ENCODE measurements at places on chromosomes 4 and X. TPM values are rescaled to one million over a fixed set of nuclear protein-coding genes. Genes with fewer than 3 reads are reported as not detected.

GRCh38 chrX:74286950-74287740 lies 16.8 kb upstream of the ZCCHC13 start:
- no peaks in the 10 kb centered on the region for H3K27me3 ChIP-seq
- peaks cover 47% of the 10 kb centered on the region for H3K36me3 ChIP-seq
- no peak overlapping the region for H3K4me3 ChIP-seq

GRCh38 chr4:95058991-95059390 lies 301.2 kb downstream of the BMPR1B start:
- no peak overlapping the region for H3K4me3 ChIP-seq
- no peaks in the 10 kb centered on the region for H3K36me3 ChIP-seq
- H3K27me3 ChIP-seq, result no peaks in the 10 kb centered on the region

The HSPA4L gene
- total RNA-seq, result 5.3 TPM

DNA sequence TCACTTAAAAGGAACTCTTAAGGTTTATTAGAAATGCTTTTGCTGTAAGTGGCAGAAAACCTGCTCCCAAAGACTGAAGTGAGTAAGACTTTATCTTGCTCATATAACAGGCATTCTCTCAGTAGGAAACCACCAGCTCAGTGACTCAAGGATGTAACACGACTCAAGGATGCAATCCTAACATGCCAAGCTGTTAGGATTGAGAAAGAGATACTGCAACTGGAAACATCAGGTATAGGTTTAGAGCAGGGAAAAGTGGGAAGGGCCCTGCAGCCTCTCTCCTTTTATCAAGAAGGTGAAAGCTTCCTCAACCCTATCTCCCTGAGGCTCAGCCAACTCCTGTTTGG lies 11.9 kb upstream of the SLC9A7 start:
- H3K27me3 ChIP-seq, result no peaks in the 10 kb centered on the region
- H3K36me3 ChIP-seq, result no peaks in the 10 kb centered on the region
- H3K4me3 ChIP-seq, result no peak overlapping the region
- DNase-seq, result no peak

DNA sequence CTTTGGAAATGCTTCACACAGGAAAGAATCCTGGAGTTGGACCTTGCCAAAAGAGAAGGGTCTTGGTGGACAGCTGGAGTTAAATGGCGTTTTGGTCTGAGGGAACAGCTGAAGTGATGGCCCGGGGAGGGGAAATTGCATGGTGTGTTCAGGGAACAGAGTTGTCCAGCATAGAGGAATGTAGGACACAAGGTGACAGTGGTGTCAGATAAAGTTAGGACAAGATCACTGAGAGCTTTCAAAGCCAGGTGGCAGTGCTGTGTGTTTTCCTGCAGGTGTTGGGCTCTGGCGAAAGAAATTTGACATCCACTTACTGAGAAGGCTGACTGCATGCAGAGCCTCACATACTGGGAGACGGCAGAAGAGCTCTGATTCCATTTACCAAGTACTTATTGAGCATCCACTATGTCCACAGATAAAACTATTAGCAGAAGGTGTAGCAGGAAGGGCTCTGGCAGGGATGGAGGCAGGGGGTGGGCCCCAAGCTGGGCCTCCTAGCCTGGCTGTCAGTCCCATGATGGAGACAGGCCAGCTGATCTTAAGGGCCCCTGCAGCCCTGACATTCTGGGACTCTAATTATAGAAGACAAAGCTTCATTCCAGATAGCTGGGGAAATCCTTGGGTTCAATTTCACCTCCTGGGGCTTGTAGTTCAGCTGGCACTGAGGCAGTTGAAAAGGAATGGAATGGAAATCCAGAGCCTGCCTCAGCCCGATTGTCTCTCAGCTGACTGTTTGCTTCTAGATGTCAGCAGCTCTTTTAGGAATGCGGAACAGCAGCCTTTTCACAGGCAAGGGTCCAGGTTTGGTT lies 150.2 kb upstream of the MAMLD1 start:
- DNase-seq, result no peak
- H3K27ac ChIP-seq, result no peak overlapping the region

DNA sequence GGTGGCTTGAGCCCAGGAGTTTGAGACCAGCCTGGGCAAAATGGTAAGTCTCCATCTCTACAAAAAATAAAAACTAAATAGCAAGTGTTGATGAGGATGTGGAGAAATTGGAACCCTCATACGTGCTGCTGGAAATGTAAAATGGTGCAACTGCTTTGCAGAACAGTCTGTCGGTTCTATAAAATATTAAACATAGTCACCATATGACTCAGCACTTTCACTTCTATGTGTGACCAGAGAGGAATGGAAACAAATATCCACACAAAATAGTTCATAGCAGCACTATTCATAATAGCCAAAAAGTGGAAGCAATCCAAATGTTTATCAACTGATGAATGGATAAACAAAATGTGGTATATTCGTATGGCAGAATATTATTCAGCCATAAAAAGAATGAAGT lies 60.8 kb upstream of the FMR1 start:
- no peaks in the 10 kb centered on the region for H3K27me3 ChIP-seq
- no peak for DNase-seq
- no peak overlapping the region for H3K4me3 ChIP-seq
- H3K4me1 ChIP-seq, result no peaks in the 10 kb centered on the region

The FGB gene
- not detected for total RNA-seq

DNA sequence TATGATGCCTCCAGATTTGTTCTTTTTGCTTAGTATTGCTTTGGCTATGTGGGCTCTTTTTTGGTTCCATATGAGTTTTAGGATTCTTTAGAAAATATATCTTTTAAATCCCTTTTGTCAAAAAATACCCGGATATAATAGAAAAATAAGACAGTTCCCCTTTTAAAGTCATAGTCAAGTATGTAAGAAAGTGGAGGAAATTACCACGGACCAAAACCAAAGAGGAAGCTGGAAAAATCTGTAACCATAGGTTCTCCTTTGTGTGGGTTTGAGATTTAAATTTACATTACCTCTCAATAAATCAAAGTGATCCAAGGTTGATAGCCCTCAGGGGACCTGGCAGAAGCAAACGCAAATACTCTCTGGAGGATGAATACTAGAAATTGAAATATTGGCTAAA lies 58.3 kb upstream of the PACRGL start:
- no peak overlapping the region for H3K4me3 ChIP-seq
- no peaks in the 10 kb centered on the region for H3K36me3 ChIP-seq
- no peaks in the 10 kb centered on the region for H3K4me1 ChIP-seq
- no peak for DNase-seq
- no peak overlapping the region for H3K27ac ChIP-seq

- no peak overlapping the region for H3K27ac ChIP-seq
- no peak overlapping the region for H3K4me3 ChIP-seq
- no peaks in the 10 kb centered on the region for H3K27me3 ChIP-seq
- H3K4me1 ChIP-seq, result no peaks in the 10 kb centered on the region
- DNase-seq, result no peak
Observed at GRCh38 chrX:19955306-19955705, 35.6 kb downstream of the BCLAF3 start.

- DNase-seq, result peak; percentile 47
- H3K4me1 ChIP-seq, result no peaks in the 10 kb centered on the region
- H3K4me3 ChIP-seq, result no peak overlapping the region
- H3K36me3 ChIP-seq, result no peaks in the 10 kb centered on the region
- H3K27me3 ChIP-seq, result peaks cover 15% of the 10 kb centered on the region
Observed at GRCh38 chrX:50579955-50580354, 109.3 kb upstream of the DGKK start.

The GPR143 gene
- total RNA-seq, result 7.9 TPM
